Ecto neural progenitor cell (in vitro differentiated cells): ENCODE measurements at places on chromosomes 1 and 21.

- no peak for DNase-seq
These were observed 80.3 kb downstream of the PRDM16 start for GRCh38 chr1:3149277-3149676.

- no peak for DNase-seq
These were observed 12.0 kb downstream of the PROX1 start for GRCh38 chr1:213999732-214000131.

GRCh38 chr1:178451529-178451928, 45.2 kb downstream of the CLEC20A start:
- no peak for DNase-seq

- DNase-seq, result no peak
These were observed 110.0 kb upstream of the COL11A1 start for GRCh38 chr1:103218369-103218768.

GRCh38 chr1:234573711-234574299, 36.2 kb downstream of the IRF2BP2 start:
- DNase-seq, result no peak

DNA sequence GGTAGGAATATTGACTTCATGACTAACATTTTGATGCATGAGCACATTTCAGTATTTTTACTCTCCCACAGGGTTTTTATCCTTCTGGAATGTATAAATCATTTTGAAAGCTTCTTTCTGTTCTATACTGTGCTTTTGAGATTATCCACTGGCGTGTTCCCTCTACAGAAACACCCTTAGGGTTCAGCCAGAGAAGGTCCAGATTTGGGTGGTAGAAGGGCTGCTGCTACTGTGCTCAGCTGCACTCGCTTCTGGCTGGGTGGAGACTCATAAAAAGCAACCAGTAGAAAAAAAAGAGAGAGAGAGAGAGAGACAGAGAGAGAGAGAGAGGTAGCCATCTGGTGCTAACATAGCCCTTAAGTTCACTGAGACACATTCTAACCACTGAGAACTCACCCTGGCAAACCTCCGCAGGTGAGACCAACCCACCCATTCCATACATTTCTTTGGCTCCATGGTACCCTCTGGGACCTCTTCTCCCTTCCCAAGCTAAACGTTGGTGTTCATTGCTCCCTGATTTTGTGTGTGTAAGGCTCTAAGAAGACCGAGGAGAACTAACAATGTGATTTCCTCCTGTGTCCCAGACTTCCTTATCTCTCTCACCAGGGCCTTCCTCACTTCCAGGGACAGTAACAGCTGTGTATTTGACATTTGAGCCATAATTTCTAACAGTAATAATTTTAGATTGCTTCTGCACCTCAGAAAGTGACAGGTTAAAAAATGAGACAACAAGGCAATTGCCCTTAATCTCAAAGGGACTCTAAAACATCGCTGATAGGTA, 7.2 kb downstream of the APCS start:
- DNase-seq, result no peak

DNA sequence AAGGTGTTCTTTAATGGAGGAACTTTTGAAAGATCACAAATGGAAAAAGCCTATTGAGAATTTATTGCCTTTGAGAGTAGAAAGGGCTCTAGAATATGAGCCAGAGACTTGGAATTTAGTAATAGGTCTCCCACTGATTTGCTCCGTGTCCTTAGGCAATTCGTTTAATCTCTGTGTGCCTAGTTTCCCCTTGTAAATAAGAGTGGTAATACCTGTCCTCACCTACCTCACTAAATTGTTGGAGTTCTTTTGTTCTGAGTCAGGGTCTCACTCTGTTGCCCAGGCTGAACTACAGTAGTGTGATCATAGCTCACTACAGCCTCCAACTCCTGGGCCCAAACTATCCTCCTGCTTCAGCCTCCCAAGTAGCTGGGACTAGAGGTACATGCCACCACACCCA, 15.0 kb upstream of the TEKT2 start:
- no peak for DNase-seq

GRCh38 chr1:183734543-183735036, 70.3 kb upstream of the RGL1 start:
- DNase-seq, result no peak

DNA sequence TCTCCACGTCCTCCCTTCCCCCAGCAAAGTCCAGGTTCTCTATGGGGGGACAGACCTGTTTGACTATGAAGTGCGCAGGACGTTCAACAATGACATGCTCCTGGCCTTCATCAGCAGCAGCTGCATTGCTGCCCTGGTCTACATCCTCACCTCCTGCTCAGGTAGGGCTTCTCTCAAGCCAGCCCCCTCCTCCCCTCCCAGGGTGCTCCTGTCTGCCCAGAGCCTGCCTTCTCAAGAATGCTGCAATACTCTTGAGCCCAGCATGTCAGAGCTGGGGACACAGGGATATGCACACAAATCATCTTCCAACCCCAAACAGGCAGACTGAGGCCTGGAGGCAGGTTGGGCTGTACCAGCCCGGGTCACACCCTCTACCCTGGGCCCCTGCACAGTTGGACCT, 35.4 kb downstream of the DISP3 start:
- no peak for DNase-seq

- no peak for DNase-seq
These were observed 38.0 kb upstream of the COL18A1 start for GRCh38 chr21:45366931-45367401.

DNA sequence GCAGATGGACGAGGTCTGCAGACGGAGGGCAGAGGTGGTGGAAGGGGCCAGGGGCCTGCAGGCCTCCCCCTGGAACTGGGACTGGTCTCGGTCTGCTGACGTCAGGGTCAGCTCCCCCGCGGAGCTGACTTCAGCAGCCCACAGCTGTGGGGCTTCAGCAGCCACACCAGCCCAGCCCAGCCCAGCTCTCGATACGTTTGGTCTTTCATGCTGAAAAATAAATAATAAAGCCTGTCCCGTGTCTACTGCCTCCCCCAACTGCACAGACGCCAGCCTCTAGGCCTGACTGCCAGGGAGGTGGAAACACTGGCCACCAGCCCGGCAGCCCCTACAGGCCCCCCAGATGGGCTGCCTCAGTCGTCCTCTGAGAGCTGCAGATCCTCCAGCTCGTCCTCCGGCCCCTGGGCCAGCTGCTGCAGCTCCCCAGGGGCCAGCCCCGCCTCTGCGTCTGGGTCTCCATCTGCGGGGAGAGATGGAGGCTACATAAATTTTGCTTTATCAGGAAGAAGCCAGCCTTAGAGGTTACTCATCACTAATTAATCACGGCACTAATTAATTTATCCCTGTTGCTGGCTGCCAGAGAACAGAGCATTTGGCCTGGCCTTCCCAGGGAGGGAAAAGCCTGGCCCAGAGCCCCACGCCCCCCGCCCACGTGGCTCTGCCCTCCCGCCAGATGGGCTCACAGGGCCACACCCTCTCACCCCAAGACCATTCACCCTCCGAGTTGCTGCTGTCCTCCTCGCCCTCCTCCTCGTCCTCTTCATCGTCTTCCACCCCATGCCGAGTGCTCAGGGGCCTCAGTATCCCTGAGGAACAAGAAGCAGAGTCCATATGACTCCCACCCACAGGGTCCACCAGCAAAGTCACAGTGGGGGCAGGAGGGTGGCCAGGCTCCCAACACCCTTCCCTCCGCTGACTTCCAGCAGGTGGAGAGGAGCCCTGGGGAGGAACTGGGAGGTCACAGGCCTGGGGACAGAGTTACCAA, 14.4 kb downstream of the NOC2L start:
- DNase-seq, result no peak
